ENCODE measurements at places on chromosomes 16 and 17.

GRCh38 chr16:56748191-56748590 lies 18.3 kb downstream of the NUP93 start:
- no peak for DNase-seq

GRCh38 chr17:70144260-70144846 lies 25.0 kb upstream of the KCNJ2 start:
- no peak for DNase-seq

DNA sequence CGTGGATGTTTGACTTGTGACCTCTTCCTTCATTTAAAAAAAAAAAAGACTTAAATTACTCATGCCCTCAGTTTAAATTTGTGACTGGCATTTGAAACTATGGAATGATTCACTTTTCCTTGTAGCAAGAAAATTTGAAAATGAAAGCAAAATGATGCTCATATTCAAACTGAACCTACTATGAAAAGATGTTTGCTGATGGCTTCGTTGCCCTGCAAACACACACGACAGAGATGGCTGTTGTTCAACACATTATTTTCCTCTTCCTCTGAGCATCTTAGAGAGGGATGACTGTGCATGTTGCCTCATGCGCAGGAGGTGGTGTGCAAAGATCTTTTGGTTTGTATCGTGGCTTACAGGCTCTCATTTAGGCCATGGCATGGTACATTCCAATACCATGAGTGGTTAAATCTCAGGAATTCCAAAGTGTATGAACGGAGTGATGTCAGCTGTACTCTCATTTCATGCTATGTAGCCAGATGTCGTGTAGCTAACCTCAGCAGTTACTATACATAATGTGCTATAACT lies 164.5 kb downstream of the PRKCA start:
- no peak for DNase-seq

DNA sequence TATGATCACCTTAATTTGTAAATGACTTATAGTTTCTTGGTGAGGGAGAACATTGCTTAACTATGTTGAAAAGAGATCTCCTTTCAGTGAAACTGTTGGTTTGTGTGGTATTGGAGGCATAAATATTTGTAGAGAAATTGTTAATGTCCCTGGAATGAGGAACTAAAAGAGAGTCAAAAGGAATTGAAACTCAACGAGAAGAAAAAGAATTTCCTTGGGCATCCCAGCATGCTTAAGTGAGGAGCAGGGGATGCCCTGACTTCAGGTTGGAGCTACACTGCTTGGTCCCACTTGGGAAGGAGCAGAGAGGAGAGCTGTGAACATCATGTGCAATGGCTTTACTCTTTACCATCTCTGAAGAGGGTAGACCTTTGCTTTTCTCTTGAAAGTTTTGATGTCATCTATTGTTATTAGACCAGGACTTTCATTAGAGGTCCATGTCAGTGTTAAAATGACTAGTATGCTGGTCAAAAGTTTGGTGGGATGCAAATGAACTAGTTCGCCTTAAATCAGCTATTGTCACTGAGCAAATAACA lies 21.7 kb downstream of the KRT23 start:
- DNase-seq, result no peak

DNA sequence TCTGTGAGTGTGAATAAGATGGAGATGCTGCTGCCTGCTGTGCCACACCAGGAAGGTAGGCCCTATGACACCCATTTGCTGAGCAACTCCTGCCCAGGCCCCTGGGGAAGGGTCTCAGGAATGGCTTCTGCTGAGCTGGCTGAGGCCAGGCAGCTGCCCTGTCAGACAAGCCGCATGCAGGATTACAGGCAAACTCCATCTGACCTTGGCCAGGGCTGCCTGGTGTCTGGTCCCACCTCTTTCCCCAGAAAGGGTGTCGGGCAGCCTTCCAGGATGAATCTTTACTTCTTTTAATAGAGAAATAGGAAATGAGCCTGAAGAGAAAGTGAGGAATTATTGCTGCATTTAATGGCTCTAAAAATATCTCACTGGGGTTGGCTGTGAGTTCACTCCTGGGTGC lies 182.5 kb downstream of the IRX5 start:
- DNase-seq, result no peak

DNA sequence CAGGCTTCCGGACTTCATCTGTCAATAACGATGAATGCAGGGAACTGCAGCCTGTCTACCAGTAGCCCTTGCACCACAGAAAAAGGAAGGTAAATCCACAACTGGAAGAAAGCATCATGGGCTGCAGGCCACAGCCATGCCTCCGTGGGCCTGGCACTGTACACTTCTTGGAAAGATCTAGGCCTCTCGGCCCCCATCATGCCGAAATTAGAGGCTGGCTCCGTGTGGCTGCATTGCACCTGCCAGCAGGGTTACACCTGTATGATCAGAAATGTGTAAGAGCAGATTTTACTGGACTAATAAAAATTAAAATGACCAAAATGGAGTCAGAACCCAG lies 52.2 kb downstream of the SDK2 start:
- DNase-seq, result no peak

- DNase-seq, result no peak
These were observed 245.9 kb downstream of the XYLT1 start for GRCh38 chr16:17224879-17225281.

Data from vagina (tissue), 2 donors.